Smooth muscle cell of trachea (primary cell): ENCODE measurements at places on chromosomes 3 and 15. TPM values are rescaled to one million over a fixed set of nuclear protein-coding genes. Genes with fewer than 3 reads are reported as not detected.

CSK gene
- 24.4 and 30.9 TPM in 2 replicates for total RNA-seq

KCNAB1 gene
- under 0.01 and 2.8 TPM in 2 replicates for total RNA-seq

ITGA11 gene
- 3.1 and 8.6 TPM in 2 replicates for total RNA-seq

FGF12 gene
- total RNA-seq = 0.17 TPM in 1 of 2 replicates, not detected in the other

CP gene
- total RNA-seq = 0.33 TPM in 1 of 2 replicates, not detected in the other

NKIRAS1 gene
- total RNA-seq = 14.1 and 14.4 TPM in 2 replicates

WDR93 gene
- not detected in 2 replicates for total RNA-seq

LEKR1 gene
- total RNA-seq = 0.50 and 5.1 TPM in 2 replicates

CLEC3B gene
- total RNA-seq = 12.1 and 32.3 TPM in 2 replicates

SI gene
- not detected in 2 replicates for total RNA-seq

CALML4 gene
- 0.50 and 3.6 TPM in 2 replicates for total RNA-seq

HYAL2 gene
- 46.1 and 86.3 TPM in 2 replicates for total RNA-seq

GOLGA8T gene
- total RNA-seq = not detected in 2 replicates

IMPG2 gene
- 0.29 and 0.33 TPM in 2 replicates for total RNA-seq

LRTM1 gene
- total RNA-seq = not detected in 2 replicates

GLDN gene
- 35.1 and 127 TPM in 2 replicates for total RNA-seq

FAM107A gene
- under 0.01 and 0.15 TPM in 2 replicates for total RNA-seq

SPINT1 gene
- 0.15 and 0.17 TPM in 2 replicates for total RNA-seq

MYO9A gene
- 43.7 and 59.1 TPM in 2 replicates for total RNA-seq

OR5K2 gene
- not detected in 2 replicates for total RNA-seq

NCKIPSD gene
- 11.8 and 25.1 TPM in 2 replicates for total RNA-seq

TXNRD3 gene
- 8.3 and 10.3 TPM in 2 replicates for total RNA-seq

SNX22 gene
- 0.50 and 0.58 TPM in 2 replicates for total RNA-seq

PPP1R14D gene
- total RNA-seq = not detected in 2 replicates

CNTN6 gene
- under 0.01 TPM in 1 of 2 replicates, not detected in the other for total RNA-seq

ZPLD1 gene
- not detected in 2 replicates for total RNA-seq
